Iris pigment epithelial cell (primary cell): ENCODE measurements at places on chromosomes 2 and 18.

GRCh38 chr2:66790651-66791181, 355.8 kb downstream of the MEIS1 start:
- DNase-seq = peak; percentile 86

- no peak for DNase-seq
Measured at GRCh38 chr2:236298924-236299475, 34.8 kb upstream of the ASB18 start.

- DNase-seq = no peak
Measured at GRCh38 chr2:95075440-95076132, 46.0 kb downstream of the MRPS5 start.

DNA sequence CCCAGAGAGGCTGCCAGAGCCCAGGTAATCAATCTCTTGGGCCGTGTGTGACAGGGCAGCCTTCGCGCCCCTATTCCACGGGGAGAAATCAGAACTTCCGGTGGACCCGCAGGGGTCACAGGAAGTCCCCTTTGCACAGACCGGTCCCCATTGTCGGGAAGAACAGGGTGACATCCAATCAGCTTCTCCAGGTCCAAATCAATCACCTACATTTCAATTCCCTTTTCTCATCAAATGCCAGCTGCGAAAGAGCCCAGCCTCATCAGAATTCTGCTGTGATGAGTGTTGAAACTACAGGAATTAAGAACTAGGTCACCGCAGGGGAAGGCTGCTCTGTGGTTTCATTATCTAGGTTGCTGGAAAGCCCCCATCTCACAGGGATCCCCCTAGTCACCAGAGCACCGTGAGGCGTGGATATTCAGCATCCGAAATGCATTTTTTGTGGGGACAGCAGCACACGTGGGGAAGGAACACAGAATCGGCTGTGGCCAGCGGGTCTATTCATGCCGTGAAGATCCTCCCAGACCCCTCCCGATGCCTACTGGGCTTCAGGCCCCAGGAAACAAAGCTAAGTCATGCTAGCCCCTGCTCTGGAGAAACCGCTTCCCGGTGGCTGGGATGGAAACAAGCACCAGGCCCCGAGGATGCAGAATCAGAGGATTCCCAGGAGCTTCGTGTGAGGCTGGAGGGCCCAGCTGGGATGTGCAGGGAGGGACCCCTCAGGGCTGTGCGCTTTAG, 193.7 kb upstream of the ID2 start:
- no peak for DNase-seq

- peak; percentile 43 for DNase-seq
Measured at GRCh38 chr2:8229546-8229986, 452.3 kb upstream of the ID2 start.

DNA sequence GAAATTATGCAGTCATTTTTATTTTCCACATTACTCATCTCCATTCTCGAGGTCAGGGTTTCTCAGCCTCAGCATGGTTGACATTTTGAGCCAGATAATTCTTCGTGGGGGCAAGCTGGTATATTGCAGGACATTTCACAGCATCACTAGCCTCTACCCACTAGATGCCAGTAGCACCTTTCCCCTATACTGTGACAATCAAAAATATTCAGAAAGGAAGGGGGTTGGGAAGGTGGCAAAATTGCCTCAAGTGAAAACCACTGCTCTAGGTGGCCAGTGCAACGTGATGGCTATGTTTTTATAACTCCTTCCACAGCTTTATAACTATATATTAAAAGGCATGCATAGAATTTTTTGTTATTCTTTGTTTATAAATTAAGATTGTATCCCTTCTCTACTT, 294.5 kb downstream of the CNTNAP5 start:
- DNase-seq = no peak

DNA sequence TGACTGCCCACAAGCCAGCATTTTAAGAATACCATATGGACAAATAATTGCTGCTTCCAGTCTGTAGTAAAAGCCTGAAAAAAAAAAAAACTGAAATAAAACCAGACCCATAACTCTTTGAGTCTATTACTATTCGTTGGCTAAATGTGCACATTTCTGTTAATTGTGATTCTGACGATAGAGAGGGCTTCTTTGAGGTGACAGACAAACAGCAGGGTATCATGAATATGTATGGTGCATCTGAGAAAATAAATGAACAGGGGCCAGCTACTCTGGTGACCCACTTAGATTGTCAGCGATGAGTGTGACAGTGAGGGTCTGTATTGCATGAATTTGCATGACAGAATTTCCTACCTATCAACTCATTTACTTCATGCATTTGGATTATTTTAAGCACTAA, 427.8 kb upstream of the SOX11 start:
- no peak for DNase-seq

- peak; percentile 90 for DNase-seq
Measured at GRCh38 chr18:59885579-59886163, 14.1 kb upstream of the PMAIP1 start.

- peak; percentile 52 for DNase-seq
Measured at GRCh38 chr2:166573391-166573790, 79.3 kb upstream of the SCN7A start.

DNA sequence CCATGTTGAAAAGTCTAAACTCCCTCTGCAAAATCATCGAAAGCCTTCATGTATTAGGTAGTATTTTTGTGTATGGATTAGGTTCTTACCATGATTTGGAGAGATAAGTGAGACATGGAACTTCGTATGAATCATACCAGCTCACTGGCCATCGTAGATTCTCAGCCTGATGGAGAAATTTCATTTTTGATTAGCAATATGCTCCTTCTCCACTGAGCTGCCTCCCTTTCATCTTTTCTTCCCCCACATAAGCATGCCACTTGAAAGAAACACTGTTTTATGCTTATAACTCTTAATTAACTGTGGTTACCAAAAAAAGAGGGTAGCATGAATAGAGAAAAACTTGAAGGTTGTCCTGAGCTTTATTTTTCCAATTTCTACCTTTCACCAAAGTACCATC, 111.9 kb downstream of the NCK2 start:
- no peak for DNase-seq

DNA sequence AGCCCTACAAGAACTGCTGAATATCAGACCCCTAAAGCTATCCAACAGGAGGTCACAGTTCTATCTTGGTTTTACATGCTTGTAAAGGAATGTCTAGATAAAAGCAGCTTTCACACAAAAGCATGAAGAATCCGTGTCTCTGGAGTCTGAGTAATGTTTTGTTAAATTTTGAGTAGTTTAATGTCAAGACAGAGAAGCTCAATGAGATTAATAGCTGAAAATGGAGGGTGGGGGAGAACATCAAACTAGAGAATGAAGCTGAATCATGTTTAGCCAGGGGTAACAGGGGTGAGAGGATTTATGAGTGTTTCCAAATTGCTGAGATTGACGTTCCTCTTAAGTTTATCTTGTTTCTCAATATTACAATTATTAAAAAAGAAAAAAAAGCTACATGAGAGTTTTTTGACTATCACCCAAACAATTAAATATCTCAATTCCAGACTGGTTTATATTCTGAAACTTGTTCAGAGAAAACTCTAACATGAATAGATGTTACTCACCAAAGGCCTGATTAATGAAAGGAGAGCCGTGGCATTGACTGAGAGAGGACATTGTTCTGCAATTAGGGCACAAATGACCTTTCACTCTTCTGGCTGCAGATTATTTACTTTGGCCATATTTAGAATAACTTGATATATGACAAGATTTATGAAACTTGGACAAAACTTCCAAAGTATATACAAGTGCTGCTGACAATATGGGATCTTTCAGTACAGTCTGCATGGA, 266.4 kb upstream of the ETAA1 start:
- peak; percentile 66 for DNase-seq

- peak; percentile 58 for DNase-seq
Measured at GRCh38 chr18:79396431-79397246, 909 bp downstream of the NFATC1 start.

- DNase-seq = no peak
Measured at GRCh38 chr2:209593930-209594329, 170.1 kb downstream of the MAP2 start.

DNA sequence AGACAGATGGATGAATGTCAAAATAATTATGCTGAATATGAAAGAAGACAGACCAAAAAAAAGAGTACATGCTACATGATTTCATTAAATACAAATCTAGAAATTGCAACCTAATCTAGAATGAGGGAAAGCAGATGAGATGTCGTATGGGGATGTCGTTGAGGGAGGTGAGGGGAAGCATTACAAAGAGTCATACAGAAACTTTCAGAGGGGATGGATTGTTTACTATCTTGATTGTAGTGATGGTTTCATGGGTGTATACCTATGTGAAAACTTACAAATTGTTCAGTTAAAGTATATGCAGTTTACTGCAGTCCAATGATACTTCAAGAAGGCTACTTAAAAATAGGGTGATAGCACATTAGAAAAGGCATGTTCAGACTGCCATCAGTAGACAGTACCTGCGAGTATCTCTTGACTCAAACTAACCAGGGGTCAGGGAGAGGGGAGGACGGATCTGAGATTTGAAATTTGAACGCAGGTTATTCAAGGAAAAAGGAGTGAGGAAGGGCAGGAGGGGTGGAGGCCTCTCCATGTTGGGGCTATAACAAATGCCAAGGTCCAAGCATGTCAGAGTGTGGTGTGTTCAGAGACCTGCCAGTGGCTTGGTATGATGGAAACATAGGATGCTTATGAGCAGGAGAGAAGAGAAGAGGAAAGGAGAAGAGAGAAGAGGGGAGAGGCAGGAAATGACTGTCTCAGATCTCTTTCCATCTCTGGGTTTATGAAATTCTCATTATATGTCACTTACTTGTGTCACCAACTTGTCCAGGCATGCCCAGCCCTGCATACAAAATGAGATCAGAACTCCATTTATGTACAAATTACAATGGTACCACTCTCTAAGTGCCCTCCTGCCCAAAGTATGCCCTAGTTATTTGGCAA, 257.3 kb upstream of the CXCR4 start:
- no peak for DNase-seq

- DNase-seq = no peak
Measured at GRCh38 chr2:170360546-170361089, 182.7 kb downstream of the MYO3B start.

DNA sequence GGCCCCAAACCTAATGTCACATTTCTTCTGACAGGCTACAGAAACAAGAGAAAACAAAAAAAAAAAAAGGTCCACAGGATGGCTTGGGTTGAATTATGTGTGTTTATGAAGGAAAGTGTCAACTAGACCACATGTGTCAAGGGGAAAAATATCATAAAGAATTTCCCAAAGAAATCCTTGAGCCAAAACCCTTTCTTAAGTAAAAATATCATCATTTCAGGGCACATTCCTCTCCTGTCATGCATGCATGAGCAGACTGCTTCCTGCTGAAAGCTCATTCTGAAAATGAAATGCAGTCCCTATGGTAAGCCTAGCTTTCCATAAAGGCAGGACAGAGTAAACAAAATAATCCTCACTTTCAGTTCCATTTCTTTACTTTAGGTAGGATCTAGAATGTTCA, 85.7 kb upstream of the RBBP8 start:
- DNase-seq = peak; percentile 63

GRCh38 chr2:156319811-156320485, 12.6 kb downstream of the NR4A2 start:
- no peak for DNase-seq

- DNase-seq = no peak
Measured at GRCh38 chr2:99708231-99708630, 218.4 kb upstream of the REV1 start.

- no peak for DNase-seq
Measured at GRCh38 chr2:229947544-229947943, 25.2 kb downstream of the FBXO36 start.

DNA sequence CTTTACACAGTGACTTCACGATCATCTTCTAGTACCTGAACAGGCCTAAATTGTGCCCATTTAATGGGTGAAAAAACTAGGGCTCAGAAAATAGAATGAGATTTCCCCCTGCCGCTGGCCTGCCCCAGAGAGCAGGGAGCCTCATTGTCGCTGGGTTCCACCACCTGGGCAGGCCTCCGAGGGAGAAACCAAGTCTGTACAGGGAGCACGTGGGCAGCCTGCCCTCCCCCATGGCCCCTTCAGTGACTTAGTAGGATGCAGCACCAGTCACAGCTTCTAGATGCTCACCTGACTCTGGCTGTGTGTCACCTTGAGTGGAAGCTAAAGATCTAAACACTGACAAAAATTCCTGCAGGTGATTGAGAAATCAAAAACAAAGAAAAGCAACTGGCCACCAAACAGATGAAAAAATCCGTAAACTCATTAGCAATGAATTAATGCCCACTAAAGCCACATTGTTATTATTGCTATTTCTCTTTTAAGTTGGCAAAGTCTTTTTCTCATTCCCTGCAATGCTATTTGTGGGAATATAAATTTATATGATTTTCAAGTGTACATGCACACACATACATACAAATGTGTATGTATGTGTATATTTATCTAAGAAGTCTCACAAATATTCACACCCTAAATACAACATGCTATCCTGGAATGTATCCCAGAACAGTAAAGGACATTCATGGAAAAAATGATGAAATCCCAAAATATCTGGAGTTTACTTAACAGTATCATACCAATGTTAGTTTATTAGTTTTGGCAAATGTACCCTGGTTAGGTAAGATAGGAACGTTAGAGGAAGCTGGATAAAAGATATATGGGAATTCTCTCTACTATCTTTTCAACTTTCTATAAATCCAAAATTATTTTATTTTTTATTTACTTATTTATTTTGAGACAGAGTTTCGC, 18.7 kb upstream of the ASPRV1 start:
- peak; percentile 5 for DNase-seq

DNA sequence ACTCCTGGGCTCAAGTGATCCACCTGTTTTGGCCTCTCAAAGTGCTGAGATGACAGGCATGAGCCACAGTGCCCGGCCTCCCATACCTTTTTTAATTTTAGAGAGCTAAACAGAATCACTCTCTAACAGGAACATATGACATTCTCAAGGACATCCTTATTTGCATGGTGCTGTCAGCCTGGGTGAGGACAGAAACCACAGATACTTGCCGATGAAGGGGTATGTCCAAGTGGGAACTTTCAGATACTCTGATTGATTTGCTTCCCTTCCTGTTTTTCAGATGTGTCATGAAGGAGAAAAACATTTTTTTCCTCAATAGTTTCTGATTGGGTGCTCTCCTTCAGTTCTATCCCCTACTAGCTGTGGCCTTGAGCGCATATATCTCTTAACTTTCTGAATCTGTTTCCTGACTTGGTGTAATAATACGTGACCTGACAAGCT, 49.6 kb downstream of the MYO3B start:
- no peak for DNase-seq

DNA sequence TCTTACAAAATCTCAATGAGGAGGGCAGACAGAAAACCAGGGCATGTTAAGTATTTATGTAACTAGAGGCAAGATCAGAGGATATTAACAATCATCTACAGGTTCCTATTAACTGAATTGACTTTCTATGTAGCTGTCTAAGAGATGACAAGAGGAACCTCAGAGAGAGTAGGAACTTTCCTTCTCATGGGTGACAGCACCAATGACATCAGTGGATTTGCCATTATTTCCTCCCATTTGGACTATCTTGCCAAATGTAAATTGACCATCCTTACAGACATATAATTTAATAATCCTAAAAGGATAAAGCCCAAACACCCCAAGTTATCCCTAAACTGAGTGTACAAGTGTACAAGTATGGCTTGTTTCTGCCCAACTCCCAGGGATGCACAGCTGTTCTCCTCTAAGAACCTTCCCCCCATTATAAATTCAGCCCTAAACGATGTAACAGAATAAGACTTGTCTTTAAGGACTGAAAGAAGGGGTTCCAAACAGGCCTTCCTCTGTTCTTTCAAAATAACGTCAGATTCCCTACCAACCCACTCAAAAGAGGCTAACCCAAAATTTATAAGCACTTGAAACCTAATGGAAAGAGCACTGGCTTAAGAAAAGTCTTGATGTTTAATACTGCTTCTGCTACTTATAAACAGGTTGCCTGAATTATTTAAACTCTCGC, 73.4 kb upstream of the CHAC2 start:
- no peak for DNase-seq

- no peak for DNase-seq
Measured at GRCh38 chr18:78101091-78101490, 851.4 kb downstream of the GALR1 start.
